SK-N-SH (cell line): ENCODE measurements at places on chromosomes 5 and 9. TPM values are rescaled to one million over a fixed set of nuclear protein-coding genes. Genes with fewer than 3 reads are reported as not detected.
A peak's percentile ranks its signal among the peaks of the same experiment; 100 is the strongest.

GRCh38 chr5:113425909-113426308, 8.9 kb downstream of the TSSK1B start:
- DNase-seq = no peak

BOD1 gene
- polyA plus RNA-seq = 45.3 and 52.2 TPM in 2 replicates

GRCh38 chr5:44294516-44294915, 94.7 kb downstream of the FGF10 start:
- DNase-seq = no peak

PTGES gene
- 3.2 and 5.2 TPM in 2 replicates for polyA plus RNA-seq

DNA sequence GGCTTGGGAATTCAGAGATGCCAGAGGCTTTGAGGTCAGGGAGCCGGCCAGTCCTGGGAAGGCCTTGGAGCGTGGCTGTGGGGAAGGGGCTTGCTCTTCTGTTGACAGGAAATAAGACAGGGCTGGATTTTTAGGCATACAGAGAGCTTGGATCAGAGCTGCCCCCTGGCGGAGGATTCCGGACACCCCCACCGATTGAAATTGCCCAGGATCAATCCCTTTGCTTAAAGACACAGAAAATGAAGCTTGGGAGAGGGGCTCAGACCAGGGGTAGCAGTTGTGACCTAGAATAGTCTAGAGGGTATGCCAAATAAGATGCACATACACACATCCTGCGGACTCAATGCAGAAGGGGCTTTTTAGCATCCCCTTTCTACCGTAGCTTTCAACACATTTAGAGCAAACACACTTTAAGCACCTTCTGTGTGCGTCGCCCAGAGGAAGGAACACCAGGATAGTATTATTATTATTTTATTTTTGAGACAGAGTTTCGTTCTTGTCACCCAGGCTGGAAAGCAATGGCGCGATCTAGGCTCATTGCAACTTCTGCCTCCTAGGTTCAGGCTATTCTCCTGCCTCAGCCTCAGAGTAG, 1.7 kb upstream of the NTMT1 start:
- DNase-seq = peak; percentile 82

SPDL1 gene
- polyA plus RNA-seq = 45.1 and 63.3 TPM in 2 replicates
